ENCODE measurements at places on chromosomes 7 and 10.

DNA sequence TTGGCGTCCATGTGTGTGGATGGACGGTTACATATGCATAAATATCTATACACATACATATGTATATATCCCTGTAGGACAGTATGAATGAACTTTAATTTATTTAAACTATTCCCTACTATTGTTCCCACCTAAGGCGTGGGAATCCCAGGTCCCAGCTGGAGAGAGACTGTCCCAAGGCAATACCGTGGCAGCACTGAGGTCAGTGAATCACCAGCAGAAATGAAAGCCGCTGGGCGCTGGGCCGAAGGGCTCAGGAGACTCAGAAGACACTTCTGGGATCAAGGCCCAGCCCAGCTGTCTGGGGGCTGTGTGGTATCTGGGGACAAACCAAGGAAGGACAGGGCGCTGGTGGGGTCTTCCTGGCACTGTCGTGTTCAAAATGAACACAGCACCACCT is 49.6 kb upstream of the MYL10 start:
- DNase-seq, result no peak

GRCh38 chr10:31648966-31649365 is 279.7 kb downstream of the ARHGAP12 start:
- DNase-seq, result no peak

- no peak for DNase-seq
Observed at GRCh38 chr10:79244841-79245504, 102.3 kb upstream of the PPIF start.

DNA sequence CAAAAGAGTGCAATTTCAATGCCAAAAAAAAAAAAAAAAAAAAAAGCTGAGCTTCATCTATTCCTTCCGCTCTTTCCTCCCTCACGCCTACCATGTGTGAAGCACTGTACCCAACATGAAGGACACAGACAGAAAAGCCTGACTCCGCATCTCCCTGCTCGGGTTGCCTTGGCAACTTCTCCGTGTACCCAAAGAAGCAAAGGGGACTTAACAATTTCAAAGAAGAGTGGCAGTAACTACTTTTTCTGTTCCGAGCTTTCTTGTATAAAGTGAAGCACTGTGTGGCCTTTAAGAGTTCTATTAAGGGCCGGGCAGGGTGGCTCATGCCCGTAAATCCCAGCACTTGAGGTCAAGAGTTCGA is 177.7 kb downstream of the PRKCQ start:
- no peak for DNase-seq

GRCh38 chr10:110568055-110568735 is 700 bp downstream of the SMC3 start:
- peak; percentile 42 for DNase-seq

DNA sequence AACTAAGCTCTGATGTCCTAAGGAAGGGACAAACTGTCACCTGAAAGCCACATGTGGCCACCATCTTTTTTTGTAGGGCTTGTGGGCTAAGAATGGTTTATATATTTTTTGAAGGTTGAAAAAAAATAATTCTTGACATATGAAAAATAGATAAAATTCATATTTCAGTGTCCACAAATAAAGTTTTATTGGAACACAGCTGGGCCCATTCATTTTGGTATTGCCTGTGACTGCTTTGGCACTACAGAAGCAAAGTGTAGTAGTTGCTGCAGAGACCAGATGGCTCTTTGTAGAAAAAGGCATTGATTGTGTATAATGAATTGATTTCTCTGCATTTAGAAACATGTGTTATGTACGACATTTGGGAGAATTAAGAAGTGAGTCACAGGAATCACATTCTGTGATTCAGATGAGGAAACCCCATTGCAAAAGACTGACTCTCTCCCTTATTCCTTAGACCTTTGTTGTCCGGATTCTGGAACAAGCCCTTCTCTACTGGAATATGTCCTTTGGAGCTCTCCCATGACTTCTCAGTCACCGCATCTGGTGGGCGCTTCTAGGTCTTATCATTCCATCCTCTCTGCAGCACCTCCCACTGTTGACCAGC is 438.7 kb downstream of the LRMDA start:
- DNase-seq, result no peak

GRCh38 chr7:155529845-155530244 is 16.5 kb downstream of the CNPY1 start:
- DNase-seq, result no peak

DNA sequence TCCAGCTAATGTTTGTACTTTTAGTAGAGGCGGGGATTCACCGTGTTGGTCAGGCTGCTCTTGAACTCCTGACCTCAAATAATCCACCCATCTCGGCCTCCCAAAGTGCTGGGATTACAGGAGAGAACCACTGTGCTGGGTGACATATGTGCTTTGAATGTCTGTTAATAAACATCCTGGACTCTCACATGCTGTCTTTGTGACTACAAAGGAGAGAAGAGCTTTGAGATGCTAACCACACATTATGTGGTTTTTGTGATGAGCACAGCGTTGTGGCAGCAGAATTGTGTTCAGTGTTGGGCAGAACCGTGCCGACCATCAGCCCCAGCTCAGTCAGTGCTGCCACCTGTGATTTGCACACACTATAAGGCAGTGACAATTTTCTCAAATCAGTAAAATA is 500.1 kb upstream of the KLF6 start:
- DNase-seq, result no peak

- no peak for DNase-seq
Observed at GRCh38 chr10:28307267-28307666, 4.4 kb upstream of the MPP7 start.

DNA sequence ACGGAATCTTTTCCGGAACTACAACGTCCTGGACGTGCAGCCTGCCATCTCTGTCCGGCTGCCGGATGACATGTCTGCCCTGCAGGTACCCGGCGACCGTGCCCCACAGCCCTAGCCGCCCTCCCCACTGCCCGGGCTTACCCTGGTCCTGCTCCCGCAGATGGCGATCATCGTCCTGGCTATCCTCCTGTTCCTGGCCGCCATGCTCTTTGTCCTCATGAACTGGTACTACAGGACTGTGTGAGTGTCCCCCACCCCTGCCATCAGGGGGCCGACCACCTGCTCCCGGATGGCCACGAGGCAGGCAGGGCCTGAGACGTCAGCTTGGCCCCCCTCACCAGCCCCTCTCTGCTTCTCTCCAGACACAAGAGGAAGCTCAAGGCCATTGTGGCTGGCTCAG is 38.0 kb upstream of the VSIR start:
- no peak for DNase-seq

GRCh38 chr7:129295015-129295423 is 70.2 kb downstream of the AHCYL2 start:
- no peak for DNase-seq
